ENCODE measurements at places on chromosomes 2 and 18. TPM values are rescaled to one million over a fixed set of nuclear protein-coding genes. Genes with fewer than 3 reads are reported as not detected.

Gene TLX2
- not detected for polyA plus RNA-seq

DNA sequence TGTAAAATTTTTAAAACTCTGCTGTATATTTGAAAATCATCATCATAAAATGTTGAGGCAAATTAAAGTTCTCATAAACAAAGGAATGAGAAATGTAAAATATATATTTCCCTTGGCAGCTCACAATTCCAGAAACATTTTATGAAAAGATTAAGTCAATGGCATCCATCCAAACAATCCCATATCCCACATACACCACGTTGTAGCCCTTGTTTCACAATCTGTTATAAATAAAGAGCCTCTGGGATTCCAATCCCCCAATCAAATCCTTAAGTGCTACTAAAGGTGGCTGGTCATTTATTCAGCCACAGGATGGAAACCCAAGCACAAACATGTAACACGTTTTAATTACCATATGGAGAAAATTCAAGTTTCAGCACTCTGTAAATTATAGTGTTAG, 51.7 kb downstream of the GFPT1 start:
- DNase-seq, result peak; percentile 38

DNA sequence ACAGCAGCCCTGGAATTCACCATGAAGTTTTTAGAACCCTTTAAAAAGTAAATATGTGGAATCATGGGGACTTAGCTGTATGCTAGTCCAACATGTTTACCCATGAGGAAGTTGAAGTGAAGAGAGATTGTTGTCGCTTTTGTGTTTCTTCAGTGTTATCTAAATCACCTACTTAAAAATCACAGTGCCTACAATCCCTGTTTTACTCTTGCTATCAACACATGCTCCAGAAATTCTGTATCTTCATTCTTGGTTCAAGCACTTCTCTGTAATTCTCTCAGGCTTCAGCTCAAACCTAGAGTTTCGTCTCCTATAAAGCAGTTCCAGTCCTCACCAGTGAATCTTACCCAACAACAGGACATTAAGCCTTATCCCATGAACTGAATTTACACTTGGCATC, 30.5 kb upstream of the CHMP1B start:
- DNase-seq, result no peak

Gene PTPRN
- polyA plus RNA-seq, result 0.13 TPM
